NCI-H1092 treated with DMSO at 0.1 percent for 48 hours (cell line): ENCODE measurements at places on chromosomes 11 and 22.

DNA sequence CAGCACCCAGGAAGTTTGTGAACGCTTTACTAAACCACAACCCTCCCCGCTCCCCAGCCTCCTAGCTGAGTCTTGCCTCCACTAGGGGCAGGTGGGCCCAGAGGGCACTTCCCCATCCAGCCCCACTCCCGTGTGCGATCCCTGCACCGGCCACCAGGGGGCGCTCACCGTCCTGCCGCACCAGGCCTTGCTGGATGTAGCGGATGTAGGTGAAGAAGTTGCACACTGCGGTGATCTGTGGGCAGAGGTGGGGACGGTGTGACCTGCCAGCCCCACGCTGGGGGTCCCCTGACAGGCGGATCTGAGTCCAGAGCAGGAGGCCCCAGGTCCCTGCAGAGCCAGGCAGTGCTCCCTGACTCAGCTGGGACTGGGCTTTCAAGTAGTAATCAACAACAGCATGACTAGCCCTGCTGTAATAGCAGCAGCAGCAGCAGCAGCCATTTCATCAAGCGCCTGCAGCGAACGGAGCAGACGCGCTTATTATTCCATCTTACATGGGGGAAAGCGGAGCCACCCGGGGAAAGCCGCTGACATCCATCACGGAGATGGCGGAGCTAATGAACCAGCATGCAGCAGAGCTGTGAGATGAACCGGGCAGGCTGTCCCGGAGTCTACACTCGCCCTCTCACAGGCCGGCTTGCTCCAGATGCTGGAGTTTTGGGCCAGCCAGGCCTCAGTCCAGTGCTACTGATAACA lies 7.9 kb upstream of the FADS3 start:
- peak; percentile 75 for DNase-seq

DNA sequence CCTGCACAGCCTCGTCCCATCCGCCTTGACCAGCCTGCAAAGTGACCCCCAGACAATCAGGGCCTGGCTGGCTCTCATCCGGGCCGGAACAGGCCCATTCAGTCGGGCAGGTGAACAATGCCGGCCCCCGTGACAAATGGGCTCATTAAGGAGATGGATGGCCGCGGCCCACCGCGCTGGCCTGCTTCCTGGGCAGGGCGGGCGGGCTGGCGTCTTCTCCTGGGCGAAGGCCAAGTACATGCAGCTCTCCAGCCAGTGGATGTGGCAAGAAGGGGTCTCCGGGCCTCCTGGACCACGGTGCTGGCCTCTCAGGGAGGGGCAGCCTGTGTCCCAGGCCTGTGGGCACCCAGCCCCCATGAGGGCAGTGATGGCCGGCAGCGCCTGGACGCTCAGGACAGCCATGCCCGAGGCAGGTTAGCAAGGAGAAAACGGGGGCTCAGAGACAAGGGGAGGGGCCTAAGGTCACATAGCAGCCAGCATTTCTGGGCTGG lies 1022.8 kb downstream of the BRD1 start:
- DNase-seq: peak; percentile 25

DNA sequence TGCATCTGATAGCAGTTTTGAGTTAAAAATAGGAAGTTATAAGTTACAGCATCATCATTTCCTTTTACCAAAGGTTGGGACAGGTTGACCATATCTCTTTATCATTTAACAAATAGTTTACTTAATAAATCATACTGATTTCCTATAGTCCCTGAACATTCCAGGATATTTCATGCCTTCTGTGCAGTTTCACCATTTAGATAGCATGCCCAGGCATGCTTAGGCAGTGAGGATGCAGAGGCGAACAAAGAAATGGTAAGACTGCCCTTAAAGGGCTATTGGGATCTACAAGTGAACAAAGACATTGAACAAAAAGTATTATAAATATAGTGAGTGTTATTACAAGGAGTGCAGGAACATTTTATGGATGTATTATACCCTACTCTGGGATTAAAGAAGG lies 96.4 kb downstream of the PRMT3 start:
- DNase-seq: no peak

- DNase-seq: no peak
Measured at GRCh38 chr11:91263496-91264365, 960.9 kb upstream of the FAT3 start.

GRCh38 chr11:56624661-56625110 lies 10.0 kb upstream of the OR5M1 start:
- DNase-seq: no peak

- no peak for DNase-seq
Measured at GRCh38 chr11:875769-876301, 33.2 kb downstream of the TSPAN4 start.
